Stimulated activated CD8-positive, alpha-beta memory T cell treated with anti-CD3 and anti-CD28 coated beads, Interleukin-4, amount 100 ng/mL, for 4 hours (primary cell): ENCODE measurements at places on chromosomes 4 and X.

DNA sequence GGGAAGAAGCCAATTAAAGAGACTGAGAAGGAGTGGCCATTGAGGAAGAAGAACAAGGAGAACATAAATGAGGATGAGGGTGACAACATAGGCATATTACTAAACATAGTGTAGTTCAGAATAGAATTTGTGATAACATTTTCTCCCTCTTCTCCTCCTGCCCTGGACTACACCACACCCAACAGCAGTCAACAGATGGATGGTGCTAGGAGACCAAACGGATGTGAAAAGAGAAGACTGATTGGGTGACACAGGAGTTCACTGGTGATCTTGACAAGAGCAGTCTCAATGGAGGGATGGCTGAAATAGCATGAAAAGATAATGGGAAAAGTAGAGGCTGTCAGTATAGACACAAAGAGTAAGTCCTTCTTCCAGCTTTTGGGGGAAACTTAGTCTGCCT lies 226.5 kb upstream of the FGF13 start:
- DNase-seq, result no peak

GRCh38 chrX:55056820-55057674 lies 17.8 kb upstream of the PAGE2B start:
- DNase-seq, result no peak

DNA sequence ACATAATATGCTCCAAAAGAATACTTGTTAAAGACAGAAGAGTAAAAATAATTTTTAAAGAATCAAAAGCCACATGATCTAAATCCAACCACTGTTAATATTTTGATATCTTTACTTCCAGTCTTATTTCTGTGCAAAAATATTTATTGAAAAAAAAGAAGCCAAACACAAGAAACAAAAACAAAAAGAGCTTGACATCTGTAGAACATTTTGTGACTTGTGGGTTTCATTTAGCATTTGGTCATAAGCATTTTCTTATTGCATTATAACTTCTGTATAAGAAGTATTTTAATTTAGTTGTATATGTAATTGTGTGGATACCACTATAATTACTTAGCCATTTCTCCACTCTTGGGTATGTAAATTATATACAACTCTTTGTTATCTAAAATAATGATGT lies 63.1 kb downstream of the DIPK2B start:
- no peak for DNase-seq

DNA sequence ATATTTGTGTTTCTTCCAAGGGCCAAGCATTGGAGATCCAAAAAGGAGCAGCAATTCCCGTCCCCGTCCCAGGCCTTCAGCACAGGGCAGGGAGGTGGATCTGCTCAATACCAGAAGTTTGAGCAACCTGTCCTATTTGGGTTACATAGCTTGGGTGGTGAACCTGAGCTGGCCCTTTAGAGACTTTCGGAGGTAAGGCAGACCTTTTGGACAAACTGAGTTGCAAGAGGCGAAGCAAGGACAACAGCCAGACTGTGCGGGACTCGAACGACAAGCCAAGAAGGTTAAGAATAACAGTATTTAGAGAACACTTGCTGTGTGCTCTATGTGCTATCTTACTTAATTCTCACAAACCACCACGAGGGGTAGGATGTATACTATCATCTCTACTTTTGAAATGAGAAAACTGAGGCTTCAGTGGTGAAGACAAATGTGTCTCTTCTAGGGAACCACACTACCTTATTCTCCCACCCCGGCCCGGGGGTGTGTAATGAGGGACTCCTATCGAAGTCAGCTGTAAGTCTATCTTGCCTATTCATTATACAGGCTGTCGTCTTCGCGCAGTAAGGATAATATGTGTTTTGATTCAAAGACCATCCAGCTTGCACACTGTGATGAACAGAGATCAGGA lies 1.3 kb downstream of the NOP14 start:
- DNase-seq, result no peak

DNA sequence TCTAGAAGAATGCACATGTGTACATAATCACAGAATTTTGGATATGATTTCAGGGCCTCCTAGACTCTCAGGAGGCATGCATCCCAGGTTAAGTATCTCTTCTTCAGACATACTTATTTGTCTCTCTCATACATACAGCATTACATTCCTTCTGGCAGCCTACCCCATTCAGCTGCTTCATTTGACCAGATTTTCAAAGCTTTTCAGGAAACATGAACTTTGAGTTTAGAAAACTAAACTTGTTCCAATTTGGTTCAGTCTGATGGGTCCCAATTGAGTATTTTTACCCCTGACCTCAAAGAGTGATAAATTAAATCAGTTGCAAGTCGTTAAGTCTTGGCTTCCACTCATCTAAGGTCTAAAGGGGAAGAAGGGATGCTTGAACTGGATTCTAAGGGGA lies 330.9 kb downstream of the ARHGAP24 start:
- DNase-seq, result no peak

- no peak for DNase-seq
These were observed 23.2 kb upstream of the PTTG2 start for GRCh38 chr4:37936889-37937498.

- no peak for DNase-seq
These were observed 615.4 kb upstream of the ZFP42 start for GRCh38 chr4:187380181-187380581.

- DNase-seq, result no peak
These were observed 121.6 kb upstream of the EPHA5 start for GRCh38 chr4:65791812-65792308.

- no peak for DNase-seq
These were observed 184.8 kb downstream of the GBA3 start for GRCh38 chr4:22877486-22878052.

DNA sequence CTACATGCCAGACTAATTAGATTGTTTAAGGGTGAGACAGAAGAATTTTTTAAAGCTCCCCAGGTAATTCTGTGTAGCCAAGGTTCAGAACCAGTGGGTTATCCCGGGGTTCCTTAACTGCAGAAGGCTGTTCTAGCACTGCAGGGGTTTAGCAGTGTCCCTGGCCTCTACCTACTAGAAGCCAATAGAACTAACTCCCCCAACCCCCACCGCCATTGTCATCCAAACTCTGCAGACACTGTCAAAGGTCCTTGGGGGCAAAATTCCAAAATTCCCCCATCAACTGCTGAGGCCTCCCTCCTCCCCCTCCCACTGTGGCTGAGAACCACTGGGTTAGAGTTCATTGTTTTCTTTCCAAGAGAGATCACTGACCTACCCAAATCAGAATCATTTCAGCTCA lies 66.4 kb downstream of the MOSPD2 start:
- DNase-seq, result no peak

- DNase-seq, result no peak
These were observed 15.9 kb downstream of the RTL9 start for GRCh38 chrX:110374559-110374958.

GRCh38 chrX:48852857-48853256 lies 17.4 kb upstream of the PCSK1N start:
- DNase-seq, result no peak

DNA sequence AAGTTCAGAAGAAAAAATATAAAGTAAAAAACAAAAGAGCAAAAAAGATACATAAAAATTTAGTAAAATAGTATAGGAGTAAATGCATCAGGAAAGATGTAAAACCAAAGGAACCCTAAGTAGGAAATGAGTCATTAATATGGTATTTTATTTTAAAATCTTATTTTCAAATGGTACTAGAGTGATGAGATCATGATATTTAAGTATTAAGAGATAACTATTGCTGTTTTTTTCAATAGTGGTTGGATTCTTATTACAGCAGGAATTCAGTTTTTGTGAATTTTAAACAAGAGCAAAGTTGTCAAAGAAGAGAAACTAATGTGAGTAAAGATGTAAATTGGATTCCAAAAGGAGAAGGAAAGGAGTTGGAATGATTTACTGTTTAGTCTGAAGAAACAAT lies 20.0 kb downstream of the EMCN start:
- DNase-seq, result no peak

GRCh38 chr4:155632310-155632840 lies 34.3 kb upstream of the GUCY1A1 start:
- no peak for DNase-seq

- DNase-seq, result peak; percentile 6
These were observed 4.6 kb downstream of the MAGIX start for GRCh38 chrX:49166914-49167739.
